Stimulated activated naive CD8-positive, alpha-beta T cell treated with anti-CD3 and anti-CD28 coated beads, Interleukin-15, amount 100 ng/mL, for 72 hours (primary cell): ENCODE measurements at places on chromosomes 2 and 18.

DNA sequence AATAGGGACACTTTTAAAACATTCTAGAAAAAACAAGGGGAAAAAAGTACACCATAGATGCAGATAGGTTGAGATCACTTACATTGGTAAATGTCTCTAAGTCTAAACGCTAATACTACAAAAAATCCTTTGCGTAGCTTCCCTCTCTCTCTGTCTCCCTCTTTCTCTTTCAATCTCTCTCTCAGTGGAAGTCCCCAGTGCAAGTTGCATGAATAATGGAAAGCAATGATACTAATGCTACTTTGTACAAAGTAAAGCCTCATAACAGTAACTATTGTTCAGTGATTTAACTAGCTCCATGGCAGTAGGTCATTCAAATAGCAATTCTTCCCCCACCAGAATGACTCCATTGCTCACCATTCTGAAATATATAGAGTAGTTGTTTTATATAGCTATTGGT lies 12.8 kb downstream of the MEIS1 start:
- no peak for DNase-seq

- no peak for DNase-seq
Observed at GRCh38 chr2:226338825-226339224, 460.8 kb downstream of the IRS1 start.

DNA sequence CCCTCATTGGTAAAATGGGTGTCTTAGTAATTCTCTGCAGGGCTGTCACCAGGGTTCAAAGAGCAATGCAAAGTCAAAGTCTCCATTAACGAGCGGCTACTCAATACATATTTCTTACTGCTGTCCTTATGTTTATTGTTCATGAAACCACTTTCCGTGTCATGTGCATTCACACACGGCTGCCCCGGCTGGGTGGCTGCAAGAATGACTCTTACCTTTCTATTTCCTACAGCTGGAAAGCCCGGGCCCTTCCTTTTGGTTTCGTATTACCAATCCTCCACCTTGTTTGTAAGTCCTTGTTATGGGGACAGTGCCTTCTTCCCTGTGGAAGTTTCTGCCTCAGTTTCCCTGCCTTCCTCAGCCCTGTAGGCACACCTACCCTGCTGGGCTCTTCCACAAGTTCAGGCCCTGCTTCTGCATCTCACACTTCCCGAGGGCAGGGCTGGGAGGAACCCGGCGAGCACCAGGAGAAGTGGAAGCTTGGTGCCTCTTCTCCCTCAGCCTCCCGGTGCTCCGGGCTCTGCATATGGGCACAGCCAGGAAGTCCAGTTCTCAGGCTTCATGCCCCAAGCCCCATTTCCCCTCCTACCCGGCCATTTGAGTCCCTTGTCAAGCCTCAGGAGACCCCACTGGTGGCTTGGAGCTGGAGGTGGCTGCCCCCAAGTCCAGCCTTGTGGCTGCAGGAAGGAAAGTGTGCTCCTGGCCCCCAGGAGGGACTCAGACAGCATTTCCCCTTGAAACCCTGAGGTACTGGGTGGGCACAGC lies 18.7 kb upstream of the ACKR3 start:
- no peak for DNase-seq

DNA sequence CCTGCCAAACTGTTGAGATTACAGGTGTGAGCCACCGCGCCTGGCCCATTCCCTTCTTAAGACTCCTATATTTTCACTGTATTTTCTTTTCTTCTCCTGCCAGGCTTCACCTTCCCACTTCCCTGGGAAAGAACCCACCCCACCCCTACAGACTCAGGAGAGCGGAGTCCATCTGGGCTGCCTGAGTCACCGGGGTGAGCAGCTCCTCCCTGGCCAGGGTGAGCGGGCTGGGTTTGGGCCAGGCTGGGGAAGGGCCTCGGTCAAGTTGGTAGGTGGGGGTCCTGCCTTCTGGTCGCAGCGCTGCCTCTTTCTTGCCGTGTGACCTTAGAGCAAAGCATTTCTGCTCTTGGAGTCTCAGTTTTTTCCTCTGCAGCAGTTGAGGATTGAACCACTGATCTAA lies 2.1 kb upstream of the GAREM2 start:
- no peak for DNase-seq

GRCh38 chr2:14700753-14701152 lies 68.2 kb downstream of the LRATD1 start:
- DNase-seq = no peak

- DNase-seq = no peak
Observed at GRCh38 chr2:100624536-100624935, 61.7 kb downstream of the PDCL3 start.

DNA sequence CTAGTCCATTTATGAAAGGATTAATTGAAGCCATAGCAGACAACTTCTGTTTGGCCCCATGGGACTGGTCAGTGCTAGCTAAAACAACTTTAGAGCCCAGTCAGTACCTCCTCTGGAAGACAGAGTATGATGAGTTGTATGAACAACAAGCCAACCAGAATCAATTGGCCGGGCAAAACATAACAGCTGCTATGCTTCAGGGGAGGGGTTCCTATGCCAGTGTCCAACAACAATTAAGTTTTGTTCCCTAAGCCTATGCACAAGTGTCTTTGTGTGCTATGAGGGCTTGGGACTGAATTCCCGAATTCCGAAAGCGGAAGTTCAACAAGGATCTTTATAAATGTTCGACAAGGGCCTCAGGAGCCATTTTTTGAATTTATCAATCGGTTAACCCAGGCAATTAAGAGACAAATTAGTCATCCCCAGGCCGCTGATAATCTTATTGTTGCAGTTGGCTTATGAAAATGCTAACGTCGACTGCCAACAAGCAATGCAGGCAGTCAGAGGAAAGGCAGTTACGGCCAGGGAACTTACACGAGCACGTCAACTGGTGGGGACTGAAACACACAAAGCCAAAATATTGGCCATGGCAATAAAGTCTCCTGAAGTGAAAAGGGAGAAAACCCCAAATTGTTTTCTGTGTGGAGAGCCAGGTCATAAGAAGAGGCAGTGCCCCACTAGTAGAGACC lies 57.9 kb downstream of the ZNF638 start:
- DNase-seq = no peak

DNA sequence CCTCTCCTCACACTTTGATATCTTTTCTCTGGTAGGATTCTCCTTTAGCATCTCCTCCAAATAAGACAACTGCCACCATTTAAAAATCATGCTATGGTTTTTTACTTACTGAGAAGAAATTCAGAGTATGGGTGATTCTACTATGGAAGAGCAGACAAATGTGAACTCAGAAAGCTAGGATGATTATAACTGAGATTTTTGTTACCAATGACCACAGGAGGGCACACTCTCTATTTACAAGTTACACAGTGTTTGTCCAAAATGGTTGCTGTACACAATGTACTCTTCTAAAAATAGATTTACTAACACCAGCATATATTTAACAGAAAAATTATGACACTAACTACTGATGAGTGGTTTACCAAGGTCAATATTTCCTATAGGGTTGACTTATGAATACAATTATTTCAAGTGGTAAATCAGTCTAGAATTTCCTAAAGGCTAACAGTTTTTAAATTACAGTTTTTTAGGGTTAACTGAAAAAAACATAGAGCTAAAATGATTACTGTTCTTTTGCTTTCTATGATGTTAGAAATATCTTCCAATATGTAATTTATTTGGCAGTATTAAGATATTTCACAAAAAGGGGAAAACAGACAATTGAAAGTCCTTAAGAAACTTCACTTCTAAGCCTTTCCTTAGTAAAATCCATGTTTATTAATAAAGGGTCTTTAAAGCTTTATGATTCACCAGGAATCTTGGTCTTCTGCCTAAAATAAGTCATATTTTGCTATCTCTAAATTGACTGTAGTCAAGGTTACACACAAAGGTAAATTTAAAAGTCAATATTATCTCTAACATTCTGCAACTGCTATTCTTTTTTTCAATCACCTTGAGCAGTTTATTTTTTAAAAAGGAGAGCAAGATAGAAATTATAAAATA lies 57.2 kb downstream of the MAP4K3 start:
- no peak for DNase-seq

GRCh38 chr2:159773426-159773825 lies 24.6 kb downstream of the CD302 start:
- DNase-seq = no peak

DNA sequence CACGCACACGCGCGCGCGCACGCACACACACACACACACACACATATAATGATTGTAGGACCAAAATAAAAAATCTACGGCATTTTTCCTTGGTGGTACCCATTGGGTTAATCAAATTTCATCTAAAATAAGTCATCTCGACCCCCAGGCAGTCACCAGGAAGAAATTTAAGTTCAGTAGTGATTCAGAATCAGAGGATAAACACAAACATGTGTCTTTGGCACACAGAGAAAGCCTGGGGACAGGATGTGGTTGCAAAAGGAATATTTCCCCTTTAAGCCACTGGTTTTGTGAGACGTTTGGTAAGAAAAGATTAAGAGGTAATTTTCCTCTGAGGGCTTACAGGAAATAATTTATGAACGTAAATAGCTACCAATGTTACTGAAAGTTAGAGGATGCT lies 171.6 kb upstream of the PIEZO2 start:
- no peak for DNase-seq

DNA sequence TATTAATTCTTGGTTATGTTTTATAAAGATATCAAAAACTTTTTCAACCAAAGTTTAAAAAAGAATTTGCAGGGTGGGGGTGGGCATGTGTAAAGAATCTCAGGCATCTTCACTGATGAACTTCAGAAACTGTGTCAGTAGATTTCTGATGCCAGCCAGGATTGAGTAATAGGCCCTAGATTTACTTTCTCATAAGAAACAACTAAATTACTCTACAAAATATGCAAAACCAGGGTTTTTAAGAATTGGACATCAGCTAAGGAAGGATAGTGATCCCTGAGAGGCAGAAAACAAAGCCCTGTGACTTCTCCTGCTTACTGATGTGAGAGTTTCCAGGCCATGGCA lies 11.9 kb upstream of the IL1R1 start:
- DNase-seq = no peak

- peak; percentile 52 for DNase-seq
Observed at GRCh38 chr2:121648206-121649148, 785 bp downstream of the CLASP1 start.

GRCh38 chr2:227324642-227324994 lies 433 bp upstream of the MFF start:
- DNase-seq = peak; percentile 5

DNA sequence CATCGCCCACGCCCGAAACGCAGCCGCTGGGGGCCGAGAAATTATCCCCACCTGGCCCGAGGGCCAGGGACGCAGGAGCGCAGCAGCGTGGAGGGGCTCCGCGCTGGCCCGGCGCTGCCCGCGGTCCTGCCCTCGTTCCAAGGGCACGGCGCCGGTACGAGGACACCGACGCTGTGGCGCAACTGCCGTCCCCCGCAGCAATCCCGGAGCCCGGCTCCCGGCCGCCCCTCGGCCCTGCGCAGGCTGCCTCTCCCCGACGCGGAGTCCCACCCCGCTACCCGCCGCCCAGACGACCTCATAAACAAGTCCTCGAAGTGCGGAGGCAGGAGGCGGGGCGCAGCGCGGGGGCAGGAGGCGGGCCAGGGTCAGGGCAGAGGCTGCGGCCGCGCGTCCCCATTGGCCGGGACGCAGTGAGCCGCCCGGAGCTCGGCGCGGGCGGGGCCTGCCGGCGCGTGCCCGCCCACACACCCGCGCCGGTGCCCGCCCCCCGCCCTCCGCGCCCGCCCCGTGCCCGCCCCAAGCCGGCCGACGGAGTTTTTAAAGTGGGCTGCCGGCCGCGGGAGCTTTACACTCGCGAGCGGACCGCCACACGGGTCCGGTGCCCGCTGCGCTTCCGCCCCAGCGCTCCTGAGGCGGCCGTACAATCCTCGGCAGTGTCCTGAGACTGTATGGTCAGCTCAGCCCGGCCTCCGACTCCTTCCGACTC lies at the start of gene EPAS1:
Gene EPAS1 (plus strand): TSS at position 568 of the 706 bp plus-strand sequence. CDS start 505 bp downstream, outside the sequence.
- peak; percentile 75 for DNase-seq
